Hematopoietic multipotent progenitor cell treated with erythropoietin and hydrocortisone succinate and interleukin-3 and kit ligand, for 17 days (in vitro differentiated cells): ENCODE measurements at places on chromosomes 2 and 18.
A peak's percentile ranks its signal among the peaks of the same experiment; 100 is the strongest.

DNA sequence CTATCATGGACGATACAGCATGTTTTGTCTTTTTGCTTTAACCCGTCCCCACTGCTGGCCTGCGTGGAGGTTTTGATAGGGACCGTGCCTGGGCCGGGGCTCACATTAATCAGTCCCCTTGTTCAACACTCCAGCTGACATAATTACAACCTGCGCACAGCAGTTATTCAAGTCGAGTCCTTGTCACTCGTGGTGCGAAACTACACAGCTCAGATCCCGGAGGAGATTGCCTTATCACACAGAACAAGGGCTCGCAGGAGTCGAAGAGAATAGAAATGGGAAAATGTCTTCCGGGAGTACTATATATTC, 304.4 kb downstream of the ZNF407 start:
- DNase-seq = no peak

DNA sequence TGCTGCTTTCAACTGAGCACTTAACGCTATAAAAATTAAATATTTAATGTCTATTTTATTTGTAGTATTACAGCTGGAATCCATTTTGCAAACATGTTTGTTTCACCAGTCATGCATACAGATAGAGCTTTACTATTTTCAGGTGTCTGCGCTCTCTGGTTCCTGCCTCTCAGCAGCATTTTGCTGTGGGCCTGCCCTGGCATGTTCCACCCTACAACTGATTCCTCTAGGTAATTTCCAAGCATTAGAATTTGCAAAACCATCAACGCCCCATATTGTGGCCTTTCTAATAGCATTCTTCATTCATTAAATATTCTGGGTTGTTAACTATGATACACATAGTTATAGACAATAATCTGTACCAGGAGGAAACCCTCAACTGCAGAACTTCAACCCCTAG, 266.4 kb upstream of the DLGAP1 start:
- DNase-seq = no peak

- no peak for DNase-seq
Observed at GRCh38 chr2:239550357-239550756, 149.5 kb upstream of the HDAC4 start.

GRCh38 chr2:71788601-71789240, 335.4 kb downstream of the DYSF start:
- DNase-seq = no peak

- no peak for DNase-seq
Observed at GRCh38 chr2:176931588-176932563, 280.7 kb upstream of the HNRNPA3 start.

DNA sequence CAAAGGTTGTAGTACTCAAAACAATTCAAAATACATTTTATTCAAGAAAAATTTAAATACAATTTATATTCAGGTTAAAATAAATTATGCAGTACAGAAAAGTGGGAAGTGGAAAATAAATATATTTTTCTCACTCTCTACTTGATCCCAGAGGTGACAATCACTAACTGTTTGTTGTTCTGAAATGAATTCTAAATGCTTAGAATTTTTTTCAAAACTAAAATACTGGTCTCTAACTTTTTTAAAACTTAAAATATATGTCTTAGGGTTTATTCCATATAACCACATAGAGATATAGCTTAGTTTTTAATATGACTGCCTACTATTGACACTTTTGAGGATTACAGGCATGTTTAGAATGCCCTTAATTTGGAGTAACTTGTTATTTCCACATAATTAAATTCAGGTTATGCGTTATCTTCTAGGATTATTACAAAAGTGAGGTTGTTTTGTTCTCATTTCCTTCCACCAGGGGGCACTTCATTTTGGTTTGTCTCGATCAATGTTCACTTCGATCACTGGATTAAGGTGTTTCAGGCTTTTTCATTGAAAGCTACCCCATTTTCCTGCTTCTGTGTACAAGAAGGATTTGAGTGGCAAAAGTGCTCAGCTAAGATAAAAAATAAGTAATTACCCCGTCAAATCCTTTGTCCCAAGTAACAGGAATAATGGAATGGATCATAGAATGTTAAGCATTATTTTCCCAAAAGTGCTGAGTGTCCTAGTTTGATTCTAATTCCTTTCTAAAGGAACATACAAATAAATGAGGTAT, 27.1 kb upstream of the TFPI start:
- DNase-seq = peak; percentile 71

DNA sequence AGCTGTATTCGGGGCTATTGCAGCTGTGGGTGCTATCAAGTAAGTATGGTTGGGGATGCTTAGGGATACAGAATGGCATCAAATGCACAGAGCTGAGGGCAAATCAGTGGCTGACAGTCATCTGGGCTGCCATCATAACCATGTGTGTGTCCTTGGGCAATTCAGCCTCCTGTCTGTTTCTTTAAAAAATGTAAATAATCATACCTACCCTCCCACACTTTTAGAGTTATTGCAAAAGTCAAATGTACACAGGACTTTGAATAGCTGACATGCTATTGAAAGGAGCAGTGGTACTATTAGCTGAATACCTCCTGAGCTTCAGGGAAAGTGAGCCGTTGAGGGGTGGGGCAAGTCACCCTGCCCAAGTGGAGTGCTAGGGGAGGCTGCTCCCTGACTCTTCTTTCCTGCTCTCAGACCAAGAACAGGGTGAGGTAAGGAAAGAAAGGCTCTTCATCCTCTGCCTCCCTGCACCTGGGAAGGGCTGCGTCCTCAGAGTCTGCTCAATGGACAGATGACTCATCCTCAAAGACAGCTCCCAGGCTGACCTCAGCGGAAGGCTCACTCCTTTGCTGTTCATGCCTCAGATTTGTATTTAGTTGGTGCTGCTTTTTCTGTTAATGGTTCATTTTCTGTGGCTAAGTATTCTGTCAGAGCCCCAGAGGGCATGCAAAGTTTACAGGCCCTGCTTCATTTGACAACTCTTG, 54.9 kb upstream of the BZW1 start:
- DNase-seq = no peak

GRCh38 chr18:63848159-63848558, 39.3 kb upstream of the SERPINB2 start:
- DNase-seq = no peak

DNA sequence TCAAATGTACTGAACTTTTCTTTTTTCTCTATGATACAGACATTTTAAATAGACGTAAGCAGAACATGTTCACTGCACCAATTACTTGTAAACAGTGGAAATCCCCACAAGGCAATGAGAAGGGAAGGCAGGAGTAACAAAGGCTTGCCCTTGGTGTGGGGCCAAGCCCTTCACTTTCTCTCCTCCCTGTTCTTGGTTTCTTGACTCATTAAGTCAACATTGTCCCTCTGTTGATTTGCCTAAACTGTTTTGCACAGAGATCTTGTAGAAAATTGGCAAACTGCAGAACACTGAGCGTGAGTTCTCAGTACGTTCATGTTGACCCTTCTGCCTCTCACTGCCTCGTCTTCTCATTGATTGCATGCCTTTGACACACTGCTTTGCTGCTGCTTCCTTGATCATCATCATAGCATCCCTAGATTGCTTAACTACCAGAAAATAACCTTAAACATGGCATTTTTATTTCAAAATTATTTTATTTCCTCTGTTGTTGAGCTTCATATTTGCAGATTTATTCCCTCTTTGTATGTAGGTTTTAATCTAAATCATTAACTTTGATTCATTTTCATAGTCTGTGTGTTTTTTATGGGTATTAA, 257.7 kb downstream of the PTGR3 start:
- DNase-seq = no peak

- DNase-seq = no peak
Observed at GRCh38 chr2:131058214-131058843, 34.9 kb downstream of the FAM168B start.

DNA sequence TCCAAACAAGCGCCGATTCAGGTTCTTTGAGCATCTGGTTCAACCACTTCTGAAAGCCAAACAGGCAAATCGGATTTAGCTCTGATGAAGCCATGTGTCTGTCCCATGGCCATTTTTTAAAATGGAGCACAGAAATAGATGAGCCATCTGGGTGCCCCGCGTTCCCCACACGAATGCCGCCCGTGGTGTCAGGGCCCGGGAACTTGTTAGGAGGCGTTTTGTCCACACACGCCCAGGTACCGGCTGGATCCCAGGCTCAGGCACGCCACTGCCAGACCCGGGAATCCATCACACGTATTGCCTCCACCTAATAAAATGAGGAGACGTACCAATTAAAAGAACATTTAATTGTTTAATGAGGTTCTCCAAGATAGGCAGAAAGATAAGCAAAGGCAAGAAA, 374.4 kb upstream of the SALL3 start:
- no peak for DNase-seq

DNA sequence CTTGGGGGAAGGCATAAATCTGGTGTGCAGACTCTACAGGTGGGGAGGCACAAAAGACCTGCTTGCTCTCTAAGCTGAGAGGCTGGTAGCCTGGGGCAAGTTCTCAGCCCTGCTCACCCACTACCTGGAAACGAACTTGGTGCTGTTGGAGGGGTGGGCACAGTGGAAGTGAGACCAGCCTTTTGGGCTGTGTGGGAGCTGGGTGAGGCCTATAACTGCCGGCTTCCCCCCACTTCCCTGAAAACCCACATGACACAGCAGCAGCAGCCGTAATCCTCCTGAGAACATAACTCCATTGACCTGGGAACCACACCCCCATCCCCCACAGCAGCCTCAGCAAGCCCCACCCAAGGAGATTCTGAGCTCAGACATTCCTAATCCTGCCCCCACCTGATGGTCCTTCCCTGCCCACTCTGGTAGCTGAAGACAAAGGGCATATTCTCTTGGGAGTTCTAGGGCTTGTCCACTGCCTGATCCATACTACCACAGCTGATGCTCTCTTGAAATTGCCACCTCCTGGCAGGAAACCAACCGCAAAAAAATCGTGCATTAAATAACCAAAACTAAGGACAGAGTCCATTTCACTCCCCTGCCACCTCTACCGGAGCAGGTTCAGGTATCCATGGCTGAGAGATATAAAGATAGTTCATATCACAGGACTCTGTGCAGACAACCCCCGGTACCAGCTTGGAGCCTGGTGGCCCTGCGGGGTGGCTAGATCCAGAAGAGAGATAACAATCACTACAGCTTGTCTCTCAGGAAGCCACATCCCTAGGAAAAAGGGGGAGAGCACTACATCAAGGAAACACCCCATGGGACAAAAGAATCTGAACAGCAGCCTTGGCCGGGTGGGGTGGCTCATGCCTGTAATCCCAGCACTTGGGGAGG, 178.1 kb downstream of the NDUFA10 start:
- no peak for DNase-seq

- DNase-seq = no peak
Observed at GRCh38 chr2:8408560-8409460, 273.0 kb upstream of the ID2 start.

DNA sequence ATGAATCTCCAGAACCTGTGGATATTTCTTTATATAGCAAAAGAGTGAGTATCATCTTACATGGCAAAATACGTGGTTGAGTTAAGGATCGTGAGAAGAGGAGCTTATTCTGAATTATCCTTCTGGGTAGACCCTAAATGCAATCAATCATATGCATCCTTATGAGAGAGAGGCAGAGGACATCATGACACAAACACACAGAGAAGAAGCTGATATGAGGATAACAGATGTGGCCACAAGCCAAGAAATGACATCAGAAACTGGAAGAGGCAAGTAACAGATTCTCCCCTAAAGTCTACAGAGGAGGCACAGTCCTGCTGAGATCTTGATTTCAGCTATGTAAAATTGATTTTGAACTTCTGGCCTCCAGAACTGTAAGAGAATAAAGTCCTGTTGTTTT, 730.2 kb upstream of the ZNF804A start:
- no peak for DNase-seq

GRCh38 chr18:70420146-70420898, 131.5 kb downstream of the SOCS6 start:
- no peak for DNase-seq

- DNase-seq = no peak
Observed at GRCh38 chr18:43141208-43141607, 25.7 kb upstream of the RIT2 start.

- peak; percentile 73 for DNase-seq
Observed at GRCh38 chr2:111883661-111884591, at the start of gene ANAPC1. Gene ANAPC1, minus strand, starts transcription at chr2:111884193. Its CDS starts 3,368 bp downstream, at chr2:111880825.

GRCh38 chr18:79545736-79546171, 133.8 kb upstream of the CTDP1 start:
- DNase-seq = no peak

DNA sequence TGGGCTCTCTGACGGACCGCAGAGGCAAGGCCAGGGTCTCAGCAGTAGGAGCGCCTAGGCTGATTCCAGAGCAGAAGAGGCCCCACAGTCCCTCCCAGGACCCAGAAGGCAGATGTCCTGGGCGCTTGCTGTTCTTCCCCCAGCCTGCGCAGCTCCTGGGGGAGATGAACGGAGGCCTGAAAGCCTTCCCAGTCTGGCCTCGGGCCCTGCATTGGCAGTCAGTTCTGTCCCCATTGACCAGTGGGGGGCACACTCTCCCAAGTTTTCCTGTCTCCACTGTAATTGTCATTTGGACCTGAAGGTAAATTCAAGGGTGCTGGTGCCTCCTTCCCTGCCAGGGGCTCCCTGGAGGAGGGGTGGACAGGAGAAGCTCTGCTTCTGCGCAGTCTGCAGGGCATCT, 345.7 kb downstream of the CYP26B1 start:
- peak; percentile 39 for DNase-seq

GRCh38 chr18:64207820-64208219, 58.9 kb upstream of the LINC00305 start:
- DNase-seq = no peak

DNA sequence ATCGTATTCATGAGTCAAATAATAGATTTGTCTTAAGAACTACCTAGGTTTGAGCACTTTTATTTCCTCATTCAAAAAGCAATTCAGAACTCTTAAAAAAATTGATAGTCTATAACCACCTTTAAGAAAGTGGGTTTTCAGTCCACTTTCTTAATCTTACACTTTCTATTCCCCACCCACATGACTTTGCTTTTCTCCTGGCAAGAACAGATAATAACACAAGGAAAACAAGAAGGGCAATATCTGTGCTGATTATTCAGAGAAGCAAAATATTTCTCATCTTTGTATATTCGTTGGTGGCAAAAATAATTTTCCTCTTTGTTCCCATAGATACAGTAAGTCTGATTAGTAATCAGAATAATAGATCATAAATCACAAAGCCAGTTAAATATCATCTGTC, 130.6 kb upstream of the DNAJC10 start:
- no peak for DNase-seq

DNA sequence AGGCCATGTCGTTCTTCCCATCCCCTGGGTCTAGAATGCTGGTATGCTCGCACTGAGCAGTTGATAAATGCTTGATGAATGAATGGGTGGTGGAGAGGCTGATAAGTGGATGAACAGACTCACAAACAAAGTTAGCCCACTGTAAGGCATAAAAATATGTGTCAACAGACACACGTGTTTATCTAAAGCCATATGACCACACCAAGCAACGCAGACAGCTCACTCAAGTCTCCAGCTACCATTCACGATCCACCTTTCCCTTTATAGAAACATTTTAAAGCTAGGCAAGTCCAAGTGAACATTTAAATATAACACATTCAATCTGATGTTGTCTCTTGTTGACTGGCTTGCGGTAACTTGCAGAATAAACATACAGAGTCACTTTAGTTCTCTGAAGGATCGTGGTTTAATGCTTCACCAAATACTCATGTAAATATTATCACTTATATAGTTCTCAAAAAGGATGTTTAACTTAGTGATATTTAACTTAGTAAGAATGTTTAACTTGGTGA, 105.5 kb downstream of the NOL10 start:
- no peak for DNase-seq

- no peak for DNase-seq
Observed at GRCh38 chr2:176914371-176914770, 298.2 kb upstream of the HNRNPA3 start.

- no peak for DNase-seq
Observed at GRCh38 chr2:163407296-163407695, 328.5 kb downstream of the FIGN start.

GRCh38 chr2:10861765-10862164, 49.2 kb upstream of the PDIA6 start:
- no peak for DNase-seq
